Activated T-cell treated with anti-CD3 and anti-CD28 coated beads for 1 hour (primary cell): ENCODE measurements at places on chromosomes 1 and 21.

GRCh38 chr1:162349635-162350330, 26.9 kb downstream of the SPATA46 start:
- no peak for DNase-seq

DNA sequence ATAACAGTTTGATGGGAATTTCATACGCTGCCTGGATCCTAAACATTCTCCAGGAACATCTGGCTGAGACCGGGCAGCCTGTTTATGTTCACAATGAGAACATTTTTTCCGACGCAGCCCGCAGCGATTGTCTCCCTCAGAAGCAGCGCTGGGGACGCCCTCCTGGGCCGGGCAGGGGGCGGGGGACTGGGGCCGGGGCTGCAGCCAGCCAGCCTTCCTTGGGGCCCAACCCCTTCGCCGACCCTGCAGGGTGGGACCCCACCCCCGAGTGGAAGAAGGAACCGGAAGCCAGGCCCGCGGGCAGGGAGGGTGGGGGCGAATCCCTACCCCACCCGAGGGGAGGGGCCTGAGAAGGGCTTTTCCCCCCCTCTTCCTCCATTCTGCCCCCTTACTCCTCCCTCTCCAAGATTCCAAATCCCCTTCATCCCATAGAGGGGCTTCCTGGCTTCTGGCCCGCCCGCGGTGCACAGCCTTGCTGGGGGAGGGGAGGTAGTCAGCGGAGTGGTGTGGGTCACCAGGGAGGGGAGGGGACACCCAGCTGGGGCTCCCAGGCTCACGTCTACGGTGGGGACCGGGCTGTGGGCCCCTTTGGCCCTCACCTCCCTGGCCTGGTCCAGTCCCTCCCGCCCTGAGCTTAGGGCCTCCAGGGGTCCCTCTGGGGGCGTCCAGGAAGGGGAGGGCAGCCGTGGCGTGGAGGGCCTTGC, 60.6 kb downstream of the WNT9A start:
- DNase-seq = peak; percentile 27

- DNase-seq = no peak
Observed at GRCh38 chr1:168468042-168468809, 75.6 kb downstream of the XCL2 start.

DNA sequence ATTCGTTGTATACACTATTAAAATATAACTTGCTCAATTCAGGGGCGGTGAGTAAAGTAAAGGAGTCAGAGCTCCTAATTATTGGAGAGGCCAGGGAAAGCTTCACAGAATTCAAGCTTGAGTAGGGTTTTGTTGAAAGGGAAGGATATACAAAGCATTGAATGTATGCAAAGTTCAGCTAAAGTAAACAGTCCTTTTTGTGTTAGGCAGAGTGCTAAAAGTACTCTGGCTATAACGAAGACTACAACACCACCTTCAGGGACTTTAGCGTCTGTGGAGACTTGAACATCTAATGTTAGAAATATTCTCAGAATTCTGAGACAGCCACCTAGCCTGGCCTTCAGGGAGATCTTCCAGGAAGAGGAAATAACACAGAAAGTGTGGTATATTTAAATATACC, 1.1 kb downstream of the FALEC start:
- DNase-seq = no peak

DNA sequence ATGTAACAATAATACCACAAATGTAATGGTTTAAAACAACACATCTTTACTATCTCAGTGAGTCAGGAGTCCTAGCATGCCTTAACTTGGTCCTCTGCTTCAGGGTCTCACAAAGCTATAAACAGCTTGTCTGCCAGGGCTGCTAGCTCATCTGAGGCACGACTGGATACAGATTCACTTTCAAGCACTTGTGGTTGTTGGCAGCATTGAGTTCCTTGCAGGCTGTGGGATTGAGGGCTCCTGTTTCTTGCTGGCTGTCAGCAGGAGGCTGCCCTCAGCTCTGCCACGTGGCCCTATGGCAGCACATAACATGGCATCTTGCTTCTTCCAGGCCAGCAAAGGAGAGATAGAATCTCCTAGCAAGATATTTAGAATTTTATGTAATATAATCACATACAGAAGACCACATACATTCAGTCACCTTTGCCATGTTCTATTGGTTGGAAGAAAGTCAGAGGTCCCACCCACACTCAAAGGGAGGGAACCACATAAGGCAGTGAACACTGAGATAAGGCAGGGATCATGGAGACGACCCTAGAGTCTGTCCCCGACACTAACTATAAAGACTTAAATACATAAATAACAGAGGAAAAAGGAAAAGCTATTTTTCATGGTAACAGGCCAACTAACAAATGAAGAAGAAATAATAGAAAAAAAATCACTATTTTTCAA, 18.9 kb upstream of the IPP start:
- DNase-seq = no peak
